ENCODE measurements at places on chromosomes 6 and 20.

DNA sequence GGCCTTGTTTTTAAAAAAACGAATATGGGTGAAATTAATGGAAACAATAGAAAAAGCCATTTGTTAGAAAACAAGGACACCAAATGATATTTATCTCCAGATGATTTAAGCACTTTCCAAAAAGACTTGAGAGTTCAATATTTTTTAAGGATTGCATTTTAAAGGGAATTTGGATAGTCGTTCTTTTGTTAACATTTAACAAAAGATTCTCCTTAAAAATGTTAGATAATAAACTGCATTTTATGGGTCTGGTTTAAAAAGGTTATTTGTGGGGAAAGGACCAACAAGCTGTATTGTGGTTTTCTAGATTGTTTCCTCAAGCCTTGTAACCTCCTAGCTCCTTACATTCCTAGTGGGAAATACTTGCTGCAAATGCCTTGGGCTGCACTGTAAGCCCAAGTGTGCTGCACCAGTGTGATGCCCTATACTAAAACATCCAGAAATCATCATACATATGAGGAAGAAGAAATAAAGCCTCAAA is 1.5 kb upstream of the PHIP start:
- DNase-seq = no peak

DNA sequence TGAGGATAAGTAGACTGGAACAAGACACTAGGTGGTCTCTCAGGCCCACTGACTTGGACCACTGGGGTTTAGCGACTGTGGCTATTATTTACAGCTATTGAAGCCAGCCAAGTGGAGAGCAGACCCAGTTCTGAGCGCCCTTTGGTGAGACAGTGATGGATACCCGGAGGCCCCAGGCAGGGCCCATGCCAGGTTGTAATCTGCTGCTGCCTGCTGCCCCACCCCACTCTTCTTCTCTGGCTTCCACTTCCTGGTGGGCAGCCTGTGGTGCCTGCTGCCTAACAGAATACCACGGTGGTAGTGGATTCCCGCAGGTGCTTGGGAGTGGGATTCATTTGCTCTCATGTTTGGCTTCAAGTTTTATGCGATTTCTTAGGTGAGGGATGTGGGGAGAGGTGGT is 570 bp downstream of the RAB44 start:
- no peak for DNase-seq

- no peak for DNase-seq
Measured at GRCh38 chr6:138052783-138053182, 54.4 kb downstream of the PERP start.

GRCh38 chr6:37913210-37913609 is 93.7 kb downstream of the ZFAND3 start:
- no peak for DNase-seq

- DNase-seq = no peak
Measured at GRCh38 chr6:73182021-73182607, 43.2 kb downstream of the KHDC1L start.

DNA sequence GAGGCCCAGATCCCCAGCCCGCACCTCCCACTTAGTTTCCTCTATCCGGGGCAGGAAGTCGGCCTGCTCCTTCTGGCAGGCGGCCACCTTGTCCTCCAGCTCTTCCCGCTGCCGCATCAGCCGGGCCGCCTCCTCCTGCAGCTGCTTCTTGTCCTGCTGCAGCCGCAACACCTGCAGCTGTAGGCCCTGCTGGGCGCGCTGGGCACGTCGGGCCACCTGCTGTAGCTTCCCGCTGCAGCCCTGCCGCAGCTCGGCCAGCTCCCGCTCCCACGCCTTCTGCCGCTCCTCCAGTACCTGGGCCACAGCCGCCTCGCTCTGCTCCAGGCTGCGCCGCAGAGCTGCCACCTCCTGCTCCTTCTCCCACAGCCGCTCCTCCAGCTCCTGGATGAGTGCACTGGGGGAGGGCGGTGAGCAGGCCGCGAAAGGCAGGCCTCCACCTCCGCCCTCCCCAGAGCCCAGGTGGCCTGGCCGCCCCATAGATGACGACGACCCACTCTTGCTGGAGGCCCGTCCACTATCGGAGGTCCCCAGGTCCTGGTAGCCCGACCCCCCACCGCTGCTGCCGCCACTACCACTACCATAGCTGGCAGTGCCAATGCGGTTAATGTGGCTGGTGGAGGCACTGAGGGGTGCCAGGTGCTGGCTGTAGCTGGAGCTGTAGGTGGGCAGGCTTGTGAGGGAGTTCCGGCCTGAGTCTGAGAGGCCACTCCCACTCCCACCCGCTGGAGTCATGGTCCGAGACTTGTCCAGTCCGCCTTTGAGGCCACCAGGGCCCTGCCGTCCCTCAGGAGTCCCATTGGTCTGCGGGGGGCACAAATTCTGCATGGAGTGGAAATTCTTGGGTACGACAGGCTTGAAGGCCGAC is 6.0 kb upstream of the FASTKD5 start:
- peak; percentile 59 for DNase-seq

GRCh38 chr6:144036064-144036834 is 28.2 kb upstream of the PLAGL1 start:
- DNase-seq = peak; percentile 43

- DNase-seq = no peak
Measured at GRCh38 chr6:97947841-97948240, 664.8 kb upstream of the MMS22L start.

GRCh38 chr6:164693944-164694343 is 615.5 kb downstream of the C6orf118 start:
- DNase-seq = no peak

DNA sequence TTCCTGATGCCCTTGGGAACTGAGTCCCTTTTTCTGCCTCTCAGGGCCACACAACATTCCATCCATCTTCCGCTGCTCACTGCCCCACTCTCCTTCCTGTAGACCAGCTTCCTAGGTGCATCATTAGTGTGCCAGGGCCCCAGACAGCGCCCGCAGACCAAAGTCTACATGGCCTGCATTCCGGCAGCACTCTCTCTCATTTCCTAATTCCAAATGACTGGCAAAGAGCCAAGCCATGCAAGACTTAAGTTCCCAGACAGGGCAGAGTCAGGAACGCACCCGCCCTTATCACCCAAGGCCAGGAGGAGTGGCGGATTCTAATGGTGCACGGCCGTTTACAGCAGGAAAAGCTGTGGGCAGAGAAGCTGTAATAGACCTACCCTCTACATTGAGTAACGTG is 159.8 kb upstream of the ARID1B start:
- DNase-seq = peak; percentile 82

DNA sequence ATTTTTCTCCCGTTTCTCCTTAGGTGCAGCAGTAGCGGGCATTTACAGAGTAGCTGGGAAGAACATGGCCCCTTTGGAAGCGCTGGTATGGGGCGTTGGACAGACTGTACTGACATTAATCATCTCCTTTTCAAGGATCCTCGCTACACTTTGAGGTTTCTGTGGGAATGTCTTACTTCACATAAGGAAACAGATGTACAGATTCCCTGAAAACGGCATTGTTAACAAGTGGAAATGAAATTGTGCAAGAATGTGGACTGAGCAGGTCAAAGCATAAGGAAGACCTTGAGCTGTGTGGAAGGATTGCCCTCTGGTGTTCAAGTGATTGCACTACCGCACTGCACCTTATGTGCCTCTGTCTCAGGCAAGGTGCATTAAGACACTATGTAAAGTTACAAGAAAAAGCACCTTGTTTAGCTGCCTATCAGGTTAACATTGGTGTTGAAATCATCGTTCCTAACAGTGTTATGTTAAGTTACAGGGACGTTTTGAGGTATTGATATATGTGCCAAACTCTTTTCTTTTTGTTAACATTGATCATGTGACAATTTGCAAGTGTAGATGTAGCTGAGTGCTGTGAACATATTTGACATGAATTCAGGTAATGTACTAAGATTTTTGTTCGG is 38.0 kb downstream of the TMEM170B start:
- peak; percentile 57 for DNase-seq

GRCh38 chr6:22550971-22551670 is 18.2 kb upstream of the HDGFL1 start:
- DNase-seq = no peak

GRCh38 chr6:100879317-100879716 is 1.8 kb downstream of the ASCC3 start:
- DNase-seq = no peak

DNA sequence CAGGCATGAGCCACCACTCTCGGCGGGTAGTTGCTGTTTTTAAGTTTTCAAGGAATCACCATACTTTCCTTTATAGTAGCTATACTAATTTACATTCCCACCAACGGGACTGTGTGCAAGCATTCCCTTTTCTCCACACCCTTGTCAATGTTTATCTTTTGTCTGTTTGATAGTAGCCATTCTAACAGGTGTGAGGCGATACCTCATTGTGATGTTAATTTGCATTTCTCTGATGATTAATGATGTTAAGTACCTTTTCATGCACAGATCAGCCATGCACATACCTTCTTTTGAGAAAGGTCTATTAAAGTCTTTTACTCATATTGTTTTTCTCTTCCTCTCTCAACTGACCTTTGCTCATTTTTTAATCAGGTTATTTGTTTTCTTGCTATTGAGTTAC is 43.0 kb upstream of the CCND3 start:
- DNase-seq = no peak

DNA sequence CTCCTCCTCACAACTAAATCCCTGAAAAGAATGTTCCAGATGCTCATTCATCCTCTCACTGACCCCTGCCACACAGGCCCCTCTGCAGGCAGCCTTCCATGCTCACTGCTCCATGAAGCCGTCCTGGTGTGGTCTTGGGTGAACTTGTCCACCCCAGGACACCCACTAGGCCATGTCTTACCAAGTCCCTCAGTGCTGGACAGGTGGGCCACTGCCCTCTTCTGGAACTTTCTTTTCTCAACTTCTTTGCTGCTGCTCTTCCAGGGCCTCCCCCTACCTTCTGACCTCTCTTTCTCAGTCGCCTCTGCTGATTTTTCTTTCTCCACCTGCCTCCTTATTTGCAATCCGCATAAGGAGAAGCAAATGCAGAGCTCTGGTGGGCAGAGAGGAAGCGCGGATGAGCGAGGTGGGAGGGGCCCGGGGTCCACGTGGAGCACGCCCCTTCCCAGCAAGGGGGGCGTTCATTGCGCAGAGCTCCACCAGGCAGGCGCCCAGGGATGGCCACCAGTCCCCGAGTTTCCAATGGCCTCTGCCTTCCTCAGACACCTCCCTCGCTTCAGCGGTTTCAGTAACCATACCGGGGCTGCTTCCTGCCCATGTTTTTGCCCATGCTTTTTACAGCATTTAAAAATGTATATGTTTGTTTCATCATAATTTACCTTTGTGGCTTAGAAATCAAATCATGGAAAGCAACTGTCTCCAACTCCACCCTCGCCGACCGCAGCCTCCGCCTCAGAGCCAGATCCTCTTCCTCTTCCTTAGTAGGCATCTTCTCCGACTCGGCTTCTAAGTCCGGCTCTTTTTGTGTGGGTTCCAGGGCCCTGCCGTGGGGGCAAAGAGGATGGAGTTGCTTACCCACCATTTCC is 129.6 kb downstream of the ZDHHC14 start:
- DNase-seq = no peak

DNA sequence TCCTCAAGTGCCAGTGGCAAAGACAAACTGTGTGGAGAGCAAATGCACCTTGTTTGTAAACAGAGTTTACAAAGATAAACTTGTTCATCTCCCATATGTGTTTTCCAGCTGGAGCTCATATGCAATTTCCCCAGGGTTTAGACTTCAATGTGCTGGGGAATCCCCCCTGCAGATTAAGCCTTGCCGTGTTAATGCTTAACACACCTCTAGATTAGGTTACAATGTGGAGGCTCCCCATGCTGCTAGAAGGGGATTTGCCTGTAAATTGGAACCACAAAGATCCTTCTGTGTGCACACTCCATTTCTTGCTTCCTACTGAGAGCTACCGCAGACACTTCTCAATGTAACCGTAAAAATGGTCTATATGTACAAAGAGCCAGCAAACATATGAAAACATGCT is 263.1 kb downstream of the TBX18 start:
- DNase-seq = no peak

DNA sequence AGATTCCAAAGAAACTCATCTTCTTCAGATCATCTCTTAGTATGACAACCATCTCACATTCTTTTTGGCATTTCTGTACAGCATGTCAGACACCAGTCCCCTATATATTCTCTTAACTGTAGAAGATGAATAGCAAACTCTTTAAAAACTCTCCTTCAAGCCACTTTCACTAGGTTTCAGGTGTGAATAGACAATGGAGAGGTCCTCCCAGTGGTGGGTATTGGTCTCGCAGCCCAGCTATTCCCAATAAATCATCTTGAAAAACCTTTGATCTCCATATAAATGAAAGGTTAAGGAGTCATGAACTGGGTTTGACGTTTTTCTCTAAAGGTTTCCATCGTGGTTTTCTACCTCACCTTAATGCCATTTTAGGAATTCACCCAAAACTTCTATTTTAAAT is 180.0 kb downstream of the GJA1 start:
- DNase-seq = no peak

DNA sequence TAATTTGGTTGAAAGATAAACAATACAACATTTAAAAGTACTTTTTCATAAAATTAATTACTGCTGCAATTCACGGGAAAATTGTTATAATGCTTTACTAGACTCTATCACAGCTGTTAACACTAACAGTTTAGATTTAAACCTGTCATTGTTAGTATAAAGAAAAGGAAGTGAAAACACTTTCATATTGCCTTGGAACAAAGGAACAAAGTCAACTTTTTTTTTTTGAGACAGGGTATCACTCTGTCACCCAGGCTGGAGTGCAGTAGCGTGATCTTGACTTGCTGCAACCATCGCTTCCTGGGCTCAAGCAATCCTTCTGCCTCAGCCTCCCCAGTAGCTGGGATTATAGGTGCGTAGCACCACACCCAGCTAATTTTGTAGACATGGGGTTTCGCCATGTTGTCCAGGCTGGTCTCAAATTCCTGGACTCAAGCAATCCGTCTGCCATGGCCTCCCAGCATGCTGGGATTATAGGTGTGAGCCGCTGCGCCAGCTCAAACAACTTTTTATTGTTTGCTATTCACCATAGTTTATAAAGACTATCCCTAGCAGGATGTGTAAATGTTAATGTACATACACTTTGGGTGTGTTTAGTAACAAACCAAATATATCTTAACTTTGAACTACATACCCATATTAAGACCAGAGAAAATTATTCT is 22.1 kb downstream of the SLC35A1 start:
- DNase-seq = peak; percentile 66

DNA sequence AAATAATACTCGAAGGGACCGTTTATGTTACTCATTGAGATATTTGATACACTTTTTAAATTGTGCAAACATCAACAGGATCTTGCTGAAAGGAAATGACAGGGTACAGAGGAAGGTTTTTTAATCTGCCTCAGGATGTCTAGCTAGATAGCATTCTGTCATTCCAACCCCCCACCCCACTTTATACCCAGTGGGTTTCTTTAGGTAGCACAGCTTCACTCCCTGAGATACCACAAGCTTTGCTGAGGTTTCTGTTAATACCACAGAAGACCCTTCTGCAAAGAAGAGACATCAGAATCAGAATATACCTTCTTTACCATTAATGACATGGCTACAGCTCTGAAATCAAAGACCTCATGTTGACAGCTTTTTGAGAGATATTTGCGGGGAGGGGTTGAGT is 1.3 kb downstream of the PHACTR2 start:
- DNase-seq = no peak
